Aorta (tissue), 5 donors: ENCODE measurements at places on chromosomes 5 and 9. TPM values are rescaled to one million over a fixed set of nuclear protein-coding genes. Genes with fewer than 3 reads are reported as not detected.

DNA sequence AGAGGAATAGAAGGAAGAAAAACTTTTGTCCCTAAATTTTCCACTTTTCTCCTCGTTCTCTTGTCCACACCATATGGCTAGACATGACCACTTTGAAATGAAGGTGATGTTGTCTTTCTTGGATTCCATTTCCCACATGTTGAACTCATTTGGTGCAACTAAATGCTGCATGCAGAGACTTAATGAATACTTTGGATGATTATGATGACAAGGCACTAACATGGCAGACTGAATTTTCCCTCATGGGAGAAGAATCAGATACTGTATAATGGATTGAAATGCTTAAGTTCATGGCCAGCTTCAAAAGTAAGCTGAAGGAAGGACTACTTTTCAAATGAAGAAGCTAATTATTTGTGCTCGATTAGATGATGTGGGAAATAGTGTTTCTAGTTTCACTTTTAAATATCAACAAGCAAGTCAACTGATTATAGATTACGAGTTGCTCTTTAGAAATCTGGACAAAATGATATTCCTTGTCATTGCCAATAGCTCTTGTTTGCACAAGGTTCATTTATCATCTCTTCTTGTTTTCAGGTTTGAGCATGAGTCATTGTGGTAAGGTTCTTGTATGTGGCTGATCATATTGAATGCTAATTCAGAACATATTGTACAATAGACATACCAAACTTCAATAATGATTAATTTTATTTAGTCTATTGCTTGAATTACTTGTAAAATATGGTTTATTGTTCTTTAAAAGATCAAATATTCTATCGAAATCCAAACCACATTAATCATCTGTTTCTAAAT, 501.3 kb upstream of the FTMT start:
- H3K36me3 ChIP-seq, result no peaks in the 10 kb centered on the region
- no peak overlapping the region for H3K27ac ChIP-seq
- H3K27me3 ChIP-seq, result no peaks in the 10 kb centered on the region
- H3K4me3 ChIP-seq, result no peak overlapping the region
- H3K4me1 ChIP-seq, result no peaks in the 10 kb centered on the region
- no peak for DNase-seq

GRCh38 chr5:25649628-25650265, 1005.0 kb upstream of the CDH10 start:
- no peaks in the 10 kb centered on the region for H3K36me3 ChIP-seq
- no peaks in the 10 kb centered on the region for H3K4me1 ChIP-seq
- no peak overlapping the region for H3K4me3 ChIP-seq
- H3K27me3 ChIP-seq, result no peaks in the 10 kb centered on the region

DNA sequence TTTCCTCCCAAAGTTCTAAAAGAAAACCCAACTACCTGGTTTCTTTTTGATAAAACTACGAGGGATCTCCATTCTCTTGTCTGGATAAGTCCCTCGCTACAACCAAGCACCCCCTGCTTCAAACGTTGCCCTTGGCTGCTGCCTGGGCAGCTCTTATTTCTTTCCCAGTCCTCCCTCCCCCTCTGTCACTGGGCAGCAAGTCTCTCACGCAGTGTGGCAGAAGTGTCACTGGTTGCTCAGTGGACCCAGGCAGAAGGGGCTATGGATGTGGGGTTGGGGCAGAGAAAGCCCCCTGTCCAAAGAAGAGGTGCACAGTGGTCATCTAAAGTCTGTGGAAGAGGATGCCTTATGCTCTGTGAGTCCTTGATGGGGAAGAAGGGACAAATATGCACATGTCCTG, 7.2 kb upstream of the SMIM32 start:
- H3K27me3 ChIP-seq, result no peaks in the 10 kb centered on the region
- no peaks in the 10 kb centered on the region for H3K36me3 ChIP-seq
- H3K27ac ChIP-seq, result no peak overlapping the region
- no peak for DNase-seq
- no peak overlapping the region for H3K4me3 ChIP-seq

DNA sequence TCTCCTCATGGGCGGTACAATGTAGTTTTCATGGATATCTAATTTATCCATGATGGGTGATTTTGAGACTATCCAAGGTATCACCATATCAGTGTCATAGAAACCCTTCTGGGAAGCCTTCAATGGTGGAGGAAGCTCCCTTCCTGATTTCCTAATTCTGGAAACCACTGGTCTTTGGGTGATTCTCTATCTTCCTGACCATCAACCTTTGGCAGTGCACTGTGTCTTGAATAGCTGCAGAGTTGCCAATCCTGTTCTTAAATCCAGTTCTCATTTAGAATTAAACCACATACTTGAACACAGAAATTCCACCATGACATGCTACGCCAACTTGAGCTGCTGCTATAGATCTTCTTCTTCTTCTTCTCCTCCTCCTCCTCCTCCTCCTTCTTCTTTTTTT, 161.7 kb upstream of the KLF9 start:
- H3K27me3 ChIP-seq, result no peaks in the 10 kb centered on the region
- H3K36me3 ChIP-seq, result no peaks in the 10 kb centered on the region
- no peak overlapping the region for H3K4me3 ChIP-seq
- H3K4me1 ChIP-seq, result peaks cover 5% of the 10 kb centered on the region
- H3K27ac ChIP-seq, result no peak overlapping the region

- no peak overlapping the region for H3K27ac ChIP-seq
- no peak for DNase-seq
- H3K4me1 ChIP-seq, result no peaks in the 10 kb centered on the region
Observed at GRCh38 chr5:175749591-175749990, 91.7 kb downstream of the HRH2 start.

DNA sequence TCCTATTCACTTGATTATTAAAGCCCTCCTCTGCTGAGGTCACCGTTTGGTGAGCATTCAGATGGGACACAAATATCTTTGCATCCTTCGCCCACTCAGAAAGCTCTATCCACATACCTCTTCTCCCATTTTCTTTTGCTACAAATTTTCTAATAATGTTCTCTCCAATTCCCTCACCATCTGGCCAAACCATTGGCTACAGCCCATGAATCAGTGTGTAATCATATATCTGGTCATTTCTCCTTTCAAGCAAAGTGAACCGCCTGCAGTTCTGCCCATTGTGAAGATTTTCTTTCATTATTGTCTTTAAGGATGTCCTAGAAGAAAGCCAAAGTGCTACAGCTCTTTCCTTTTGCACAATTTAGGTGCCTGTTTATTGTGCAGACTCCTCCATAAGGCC, 54.2 kb upstream of the DAPK1 start:
- H3K36me3 ChIP-seq, result no peaks in the 10 kb centered on the region
- no peak overlapping the region for H3K27ac ChIP-seq
- H3K4me1 ChIP-seq, result no peaks in the 10 kb centered on the region

DNA sequence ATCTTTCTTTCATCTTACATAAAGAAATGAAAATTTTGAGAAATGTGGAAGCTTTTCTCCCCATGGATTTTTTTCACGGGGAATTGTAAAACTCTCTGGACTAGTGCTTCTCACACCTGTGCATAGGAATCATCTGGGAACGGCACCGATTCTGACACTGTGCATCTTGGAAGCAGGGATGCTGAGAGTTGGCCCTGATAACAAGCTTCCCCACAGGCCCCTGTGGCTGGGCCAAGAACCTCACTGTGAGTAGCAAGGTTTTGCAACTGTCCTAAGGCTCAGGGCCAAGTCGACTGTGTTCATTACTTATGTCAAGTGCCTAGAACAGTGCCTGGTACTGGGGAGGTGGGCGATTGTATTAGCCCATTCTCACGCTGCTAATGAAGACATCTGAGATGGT, 107.9 kb upstream of the ICE1 start:
- H3K27ac ChIP-seq, result no peak overlapping the region
- no peaks in the 10 kb centered on the region for H3K4me1 ChIP-seq
- H3K4me3 ChIP-seq, result no peak overlapping the region
- no peak for DNase-seq
- no peaks in the 10 kb centered on the region for H3K27me3 ChIP-seq

DNA sequence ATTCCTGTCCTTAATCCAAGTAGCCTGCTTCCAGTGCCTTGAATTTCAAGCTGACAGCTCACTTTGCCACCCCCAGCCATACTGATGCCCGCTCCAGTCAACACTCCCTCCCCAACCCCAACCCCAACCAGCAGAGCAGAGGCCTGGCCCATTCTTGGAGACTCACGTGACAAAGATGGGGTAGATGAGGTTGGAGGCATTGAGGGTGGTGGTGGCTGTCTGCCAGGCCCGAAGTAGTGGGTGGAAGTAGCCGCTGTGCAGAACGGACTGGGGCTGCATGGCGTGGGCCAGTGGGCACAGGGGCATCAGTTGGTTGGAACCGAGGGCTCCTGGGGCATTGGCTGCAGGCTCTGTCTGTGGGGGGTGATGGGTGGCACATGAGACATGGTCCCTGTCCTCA, 7.8 kb downstream of the ALAD start:
- H3K4me1 ChIP-seq, result no peaks in the 10 kb centered on the region
- H3K36me3 ChIP-seq, result peaks cover 2% of the 10 kb centered on the region
- DNase-seq, result peak; percentile 51

- no peaks in the 10 kb centered on the region for H3K36me3 ChIP-seq
- H3K27me3 ChIP-seq, result no peaks in the 10 kb centered on the region
- H3K4me1 ChIP-seq, result no peaks in the 10 kb centered on the region
- no peak for DNase-seq
- H3K4me3 ChIP-seq, result no peak overlapping the region
Observed at GRCh38 chr5:15983392-15983791, 196.2 kb downstream of the MARCHF11 start.

DNA sequence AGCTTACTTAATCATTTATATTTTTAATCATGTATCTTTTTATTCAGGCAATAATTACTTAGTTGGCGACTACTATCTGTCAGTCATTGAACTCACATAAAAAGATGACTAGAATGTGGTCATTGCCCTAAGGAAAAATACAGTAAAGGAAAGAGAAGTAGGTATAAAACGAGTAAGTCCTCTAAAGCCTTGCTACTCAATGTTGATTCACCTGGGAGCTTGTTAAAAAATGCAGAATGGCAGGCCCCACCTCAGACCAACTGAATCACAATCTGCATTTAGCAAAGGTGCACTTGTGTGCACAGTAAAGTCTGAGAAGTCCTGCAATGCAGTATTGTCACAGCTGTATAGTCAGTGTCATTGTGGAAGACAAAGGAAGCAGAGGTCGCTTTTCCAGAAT, 592.4 kb downstream of the CSNK1G3 start:
- H3K27ac ChIP-seq, result no peak overlapping the region
- H3K27me3 ChIP-seq, result no peaks in the 10 kb centered on the region
- no peaks in the 10 kb centered on the region for H3K4me1 ChIP-seq
- no peak overlapping the region for H3K4me3 ChIP-seq
- H3K36me3 ChIP-seq, result no peaks in the 10 kb centered on the region
- DNase-seq, result no peak

- H3K27ac ChIP-seq, result no peak overlapping the region
- no peak for DNase-seq
- H3K4me3 ChIP-seq, result no peak overlapping the region
- no peaks in the 10 kb centered on the region for H3K27me3 ChIP-seq
Observed at GRCh38 chr9:132534832-132535231, 47.6 kb upstream of the BARHL1 start.

The PTGDS gene
- 145 TPM for total RNA-seq

The PCDHAC2 gene
- total RNA-seq, result 1.9 TPM

The C9orf40 gene
- 5.8 TPM for total RNA-seq

The TXNDC8 gene
- total RNA-seq, result not detected
